ENCODE measurements at places on chromosomes 12 and 14.

DNA sequence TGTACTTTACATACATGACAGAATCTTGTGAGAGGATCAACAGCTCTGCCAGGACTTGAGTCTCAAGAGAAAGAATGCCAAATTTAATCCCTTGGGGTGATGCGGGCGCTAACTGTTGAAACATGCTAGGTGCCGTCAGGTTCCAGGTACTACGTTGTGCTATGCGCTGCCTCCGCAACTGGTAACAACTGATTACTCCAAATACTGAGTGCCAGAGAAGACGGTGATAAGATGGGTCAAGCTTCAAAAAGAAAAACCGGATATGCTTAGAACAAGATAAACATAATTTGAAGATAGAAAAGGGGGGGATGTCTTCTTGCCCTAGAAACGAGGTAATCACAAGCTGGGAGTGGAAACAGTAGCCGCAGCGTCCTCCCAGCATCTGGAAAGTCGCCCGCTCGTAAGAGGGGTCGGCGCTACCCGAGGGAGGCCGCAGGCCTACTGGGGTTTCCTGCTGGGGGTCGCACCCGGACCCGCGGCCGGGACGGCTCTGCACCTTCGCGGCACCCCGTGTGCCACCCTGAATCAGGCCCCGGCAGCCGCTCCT, 678 bp downstream of the ZBTB25 start:
- peak; percentile 78 for DNase-seq

DNA sequence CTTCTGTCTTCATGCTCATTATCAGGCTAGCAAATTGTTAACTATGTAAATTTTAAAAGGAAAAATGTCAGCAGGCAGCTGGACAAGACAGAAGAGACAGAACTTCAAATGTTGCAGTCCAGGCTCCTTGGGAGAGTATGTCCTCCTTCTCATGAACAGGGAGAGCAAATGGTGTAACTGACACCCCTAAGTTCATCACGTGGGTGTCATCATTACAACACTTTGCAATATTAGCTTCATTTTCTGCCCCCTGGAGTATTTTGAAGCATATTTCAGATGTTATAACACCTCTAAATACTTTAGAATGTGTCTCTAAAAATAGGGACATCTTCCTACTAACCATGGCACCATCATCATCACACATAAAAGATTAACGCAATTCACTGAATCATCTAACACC, 62.1 kb downstream of the ZNF664 start:
- DNase-seq, result no peak

- no peak for DNase-seq
Measured at GRCh38 chr12:57272337-57273151, 21.6 kb upstream of the STAC3 start.

DNA sequence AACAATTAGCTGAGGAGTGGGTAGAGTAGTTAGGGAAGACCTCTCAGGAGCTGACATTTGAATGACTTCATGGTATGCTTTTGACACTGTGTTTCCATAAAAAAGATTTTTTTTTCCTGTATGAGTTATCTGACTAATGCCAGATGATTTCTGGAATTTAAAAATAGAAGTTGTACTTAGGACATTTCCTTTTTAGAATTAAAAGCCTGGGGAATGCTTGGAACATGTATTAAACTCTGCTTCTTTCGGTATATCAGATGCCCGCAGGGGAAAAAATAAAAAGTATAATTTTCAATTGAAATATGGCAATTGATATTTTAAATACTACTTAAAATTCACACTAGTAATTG, 41.1 kb downstream of the BRMS1L start:
- no peak for DNase-seq

- peak; percentile 91 for DNase-seq
Measured at GRCh38 chr14:56339855-56340701, 221.9 kb downstream of the PELI2 start.

DNA sequence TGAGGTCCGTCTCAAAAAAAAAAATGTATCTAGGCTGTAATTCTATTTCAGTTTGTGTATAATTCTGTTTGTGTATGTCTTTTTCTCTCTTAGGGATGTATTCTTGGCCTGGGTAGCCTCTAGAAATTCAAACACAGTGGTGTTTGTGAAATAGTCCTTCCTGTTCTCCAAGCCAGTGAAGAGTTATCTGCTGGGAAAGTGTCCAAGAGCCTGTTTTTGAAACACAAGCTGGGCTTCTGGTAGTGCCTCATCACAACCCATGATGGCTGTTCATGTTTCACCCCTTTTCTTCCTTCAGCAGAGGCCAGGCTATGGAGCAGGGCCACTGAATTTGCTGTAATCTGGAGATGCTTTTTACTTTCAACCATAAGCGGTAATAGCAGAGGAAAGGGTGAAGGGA, 14.7 kb downstream of the METTL3 start:
- no peak for DNase-seq

DNA sequence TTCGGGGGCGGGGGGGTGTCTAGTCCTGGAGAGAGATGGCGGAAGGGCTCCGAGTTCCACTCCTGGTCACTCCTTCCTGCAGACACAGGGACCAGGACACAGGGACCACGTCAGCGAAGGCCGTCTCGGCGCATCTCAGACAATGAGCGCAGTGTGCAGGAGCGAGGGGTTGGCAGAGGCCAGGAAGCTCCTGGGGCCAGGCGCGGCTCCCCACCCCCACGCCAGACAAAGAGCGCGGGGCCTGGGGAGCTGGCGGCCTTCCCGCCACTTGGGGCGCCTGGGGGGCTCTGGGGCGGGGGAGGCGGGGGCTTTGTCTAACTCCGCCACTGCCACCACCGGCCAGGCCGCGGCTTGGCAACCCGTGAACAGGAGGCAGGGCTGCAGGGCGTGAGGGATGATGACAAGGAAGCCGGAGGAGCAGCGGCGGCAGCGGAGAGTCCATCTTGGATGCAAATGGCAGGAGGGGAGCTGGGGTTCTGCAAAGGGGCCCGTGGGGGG, 2.2 kb downstream of the CDK2AP1 start:
- no peak for DNase-seq

DNA sequence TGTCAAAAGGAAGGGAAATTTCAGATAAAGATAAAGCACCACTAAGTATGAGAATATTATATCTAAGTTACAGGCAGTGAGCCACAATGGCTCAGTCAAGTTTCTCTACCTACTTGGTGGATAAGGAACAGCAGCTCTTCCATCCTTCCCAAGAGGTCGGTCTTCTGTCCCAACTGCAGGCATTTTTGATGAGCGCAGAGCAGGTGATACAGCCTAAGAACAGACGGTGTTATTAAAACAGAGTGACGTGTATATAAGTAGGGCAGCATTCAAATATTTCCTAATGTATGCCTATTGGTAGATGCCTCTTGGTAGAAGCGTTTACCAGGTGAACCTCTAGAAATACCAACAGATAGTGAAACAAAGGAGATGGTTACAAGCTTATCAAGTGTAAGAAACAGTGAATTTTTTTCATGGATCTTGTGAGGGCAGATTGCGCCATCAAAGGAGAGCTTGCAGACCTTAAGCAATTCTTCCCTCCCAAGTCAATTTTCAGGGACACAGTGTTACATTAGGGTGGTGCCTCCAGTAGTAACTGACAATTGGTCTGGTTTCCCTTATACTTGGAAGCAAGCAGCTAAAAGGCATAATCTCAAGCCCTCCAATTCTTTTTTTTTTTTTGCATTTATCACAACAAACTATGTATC, 274.5 kb downstream of the MED13L start:
- DNase-seq, result no peak

GRCh38 chr14:55121628-55122439, 7.2 kb upstream of the LGALS3 start:
- no peak for DNase-seq

DNA sequence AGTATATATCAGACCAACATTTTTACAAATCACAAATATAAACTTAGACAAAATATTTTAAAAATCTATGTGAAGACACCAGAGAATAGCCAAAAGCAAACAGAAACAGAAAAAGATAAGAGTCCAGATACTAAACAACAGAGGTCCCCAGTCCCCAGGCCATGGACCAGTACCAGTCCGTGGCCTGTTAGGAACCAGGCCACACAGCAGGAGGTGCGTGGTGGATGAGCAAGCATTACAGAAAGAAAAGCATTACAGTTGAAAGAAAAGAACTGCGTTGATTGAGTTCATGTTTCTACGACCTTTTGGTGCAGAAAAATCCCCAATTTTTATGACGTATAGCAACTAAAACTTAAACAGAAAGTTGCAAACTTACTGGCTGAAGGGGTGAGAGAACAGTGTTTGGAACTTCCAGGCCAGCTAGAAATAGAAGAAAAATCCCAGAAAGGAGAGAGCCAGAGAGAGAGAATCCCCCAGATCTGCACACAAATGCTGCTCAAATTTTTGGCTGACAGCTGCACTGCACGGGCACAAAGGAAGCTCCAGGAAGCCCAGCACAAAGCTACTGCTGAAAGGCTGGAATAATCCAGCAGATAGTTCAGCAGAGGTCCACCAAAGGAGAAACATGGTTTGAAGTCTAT, 159.6 kb upstream of the C14orf180 start:
- DNase-seq, result no peak

- DNase-seq, result peak; percentile 95
Measured at GRCh38 chr12:14257734-14258574, 107.5 kb upstream of the ATF7IP start.

GRCh38 chr12:101838628-101839323, 8.0 kb upstream of the GNPTAB start:
- DNase-seq, result no peak

GRCh38 chr12:15389561-15389960, 67.3 kb downstream of the PTPRO start:
- DNase-seq, result no peak

- peak; percentile 69 for DNase-seq
Measured at GRCh38 chr12:79547735-79548609, 142.8 kb downstream of the PAWR start.

- DNase-seq, result no peak
Measured at GRCh38 chr14:92654239-92654901, 94.1 kb downstream of the LGMN start.

- DNase-seq, result peak; percentile 98
Measured at GRCh38 chr12:123232807-123233504, at the start of the genes MPHOSPH9 and MTRFR. TSS of gene MPHOSPH9 (minus strand) at chr12:123233141. CDS start at chr12:123230364, 2,777 bp downstream. TSS of gene MTRFR (plus strand) at chr12:123233436. CDS start at chr12:123253675, 20,239 bp downstream.

GRCh38 chr12:132327336-132328171, 1.8 kb downstream of the GALNT9 start:
- peak; percentile 28 for DNase-seq

GRCh38 chr12:119808441-119808840, 68.7 kb downstream of the CIT start:
- DNase-seq, result peak; percentile 53

DNA sequence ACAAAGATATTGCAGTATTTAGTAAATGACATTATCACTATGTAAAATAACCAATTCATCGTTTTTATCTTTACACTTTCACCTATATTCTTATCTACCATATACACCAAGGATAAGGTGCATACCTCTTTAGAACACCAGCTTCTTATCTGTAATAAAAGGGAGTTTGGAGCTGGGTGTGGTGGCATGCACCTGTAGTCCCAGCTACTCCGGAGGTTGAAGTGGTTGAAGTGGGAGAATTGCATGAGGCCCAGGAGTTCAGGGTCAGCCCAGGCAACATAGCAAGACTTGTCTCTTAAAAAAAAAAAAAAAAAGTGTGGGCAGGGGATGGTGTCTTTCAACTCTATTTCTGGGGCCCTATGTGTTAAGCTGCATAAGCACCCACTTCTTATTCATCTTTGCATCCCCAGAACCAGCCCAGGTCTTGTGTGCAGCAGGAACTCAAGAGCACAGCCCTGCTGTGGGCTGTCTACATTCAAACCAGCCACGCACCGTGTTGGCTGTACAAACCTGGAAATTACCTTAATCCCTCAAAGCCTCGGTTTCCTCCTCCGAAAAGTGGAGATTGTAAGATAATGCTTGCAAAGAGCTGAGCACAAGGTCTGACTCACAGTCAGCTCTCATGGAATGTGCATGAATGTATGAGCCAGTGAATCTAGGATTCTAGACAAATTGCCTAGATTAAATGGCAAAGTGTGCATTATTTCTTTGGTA, 256.6 kb upstream of the FOXN3 start:
- DNase-seq, result no peak

GRCh38 chr14:81311141-81311540, 89.0 kb downstream of the STON2 start:
- DNase-seq, result no peak

DNA sequence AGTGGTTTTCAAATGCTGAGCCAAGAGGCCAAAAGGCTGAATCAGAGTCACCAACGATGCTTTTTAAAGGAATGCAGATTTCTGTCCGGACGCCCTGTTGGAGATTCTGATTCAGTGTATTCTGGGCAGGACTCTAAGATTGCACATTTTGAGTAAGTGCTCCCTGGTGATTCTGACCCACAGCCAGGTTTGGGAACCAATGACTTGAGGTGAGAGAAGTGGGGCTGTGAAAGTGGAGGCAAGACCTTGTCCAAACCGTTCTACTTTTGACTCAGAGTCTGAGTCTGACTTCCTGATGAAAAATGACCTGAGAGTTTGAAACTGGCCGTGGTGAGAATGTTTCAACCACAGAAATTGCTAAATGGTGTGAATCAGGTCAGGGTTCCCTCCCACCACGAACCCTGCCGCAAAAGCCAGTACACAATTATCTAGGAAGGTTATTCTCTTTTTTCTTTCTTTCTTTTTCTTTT, 90.2 kb downstream of the NTN4 start:
- DNase-seq, result peak; percentile 82

DNA sequence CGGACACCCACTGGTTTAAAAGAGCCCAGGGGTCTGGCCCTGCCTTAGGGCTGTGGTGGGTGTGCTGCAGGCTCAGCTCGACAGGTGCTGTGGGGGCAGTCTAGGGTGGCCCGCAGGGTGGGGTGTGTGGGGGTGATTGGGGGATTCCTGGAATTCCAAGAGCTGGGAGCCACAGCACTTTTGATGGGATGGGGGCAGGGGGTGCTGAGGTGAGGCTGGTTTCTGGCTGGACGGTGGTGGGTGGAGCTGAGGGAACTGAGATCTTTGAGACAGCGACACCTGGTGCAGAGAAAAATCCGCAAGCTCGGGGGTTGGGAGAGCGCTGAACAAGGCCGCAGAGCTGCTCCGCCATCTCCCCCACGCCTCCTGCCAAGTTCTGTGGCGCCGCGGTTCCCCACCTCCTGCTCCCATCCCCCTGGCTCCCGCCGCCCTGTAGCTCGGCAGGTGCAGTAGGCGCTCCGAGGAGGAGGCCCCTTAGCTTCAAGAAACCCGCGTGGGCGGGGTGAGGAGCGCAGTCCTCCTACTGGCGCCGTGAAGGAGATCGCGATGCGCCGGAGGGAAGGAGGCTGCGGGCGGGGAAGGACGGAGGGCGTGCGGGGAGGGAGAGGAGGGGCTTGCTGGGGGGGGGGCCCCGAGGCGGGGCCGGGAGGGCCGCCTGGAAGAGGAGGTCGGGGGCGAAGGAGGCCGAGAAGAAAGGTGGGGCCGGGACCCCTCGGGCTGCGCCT, 1.3 kb upstream of the TEDC1 start:
- peak; percentile 84 for DNase-seq

- DNase-seq, result no peak
Measured at GRCh38 chr14:64550621-64551333, 1.0 kb downstream of the PPP1R36 start.

GRCh38 chr12:27709932-27710591, 570 bp upstream of the MRPS35 start:
- DNase-seq, result peak; percentile 66

Measured in bronchial epithelial cell (primary cell).